Stimulated activated CD4-positive, alpha-beta T cell treated with anti-CD3 and anti-CD28 coated beads, Interleukin-1b, Interleukin-23, amount 100 ng/mL, for 24 hours (primary cell): ENCODE measurements at places on chromosomes 4 and X.

- no peak for DNase-seq
Measured at GRCh38 chrX:17511556-17511955, 136.6 kb downstream of the NHS start.

DNA sequence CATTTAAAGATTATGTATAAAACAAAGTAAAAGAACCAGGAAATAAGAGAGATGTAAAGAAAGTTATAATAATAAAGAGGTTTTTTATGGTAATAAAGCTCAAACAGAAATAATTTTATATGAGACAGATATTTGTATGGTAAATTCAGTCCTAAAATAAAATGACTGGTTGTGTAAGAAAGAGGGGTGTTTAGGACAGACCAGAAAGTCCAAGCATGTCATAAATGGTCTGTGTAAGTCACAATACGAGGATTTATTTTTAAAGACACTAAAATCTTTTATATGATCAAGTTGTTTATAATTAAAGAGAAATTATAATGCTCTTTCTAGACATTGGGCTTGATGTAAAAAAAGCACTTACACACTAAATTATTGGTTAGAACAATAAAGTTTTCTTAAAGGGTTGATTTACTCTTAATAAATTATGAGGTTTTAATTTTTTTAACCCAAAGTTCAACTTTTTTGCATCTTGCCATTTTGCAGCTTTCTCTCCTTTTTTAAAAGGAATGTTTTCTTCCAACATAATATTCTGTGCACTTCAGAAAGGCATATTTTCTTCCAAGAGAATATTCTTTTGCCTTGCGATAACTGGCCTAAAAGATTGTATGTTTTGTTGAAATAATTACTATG lies 61.9 kb upstream of the TCEAL2 start:
- no peak for DNase-seq

DNA sequence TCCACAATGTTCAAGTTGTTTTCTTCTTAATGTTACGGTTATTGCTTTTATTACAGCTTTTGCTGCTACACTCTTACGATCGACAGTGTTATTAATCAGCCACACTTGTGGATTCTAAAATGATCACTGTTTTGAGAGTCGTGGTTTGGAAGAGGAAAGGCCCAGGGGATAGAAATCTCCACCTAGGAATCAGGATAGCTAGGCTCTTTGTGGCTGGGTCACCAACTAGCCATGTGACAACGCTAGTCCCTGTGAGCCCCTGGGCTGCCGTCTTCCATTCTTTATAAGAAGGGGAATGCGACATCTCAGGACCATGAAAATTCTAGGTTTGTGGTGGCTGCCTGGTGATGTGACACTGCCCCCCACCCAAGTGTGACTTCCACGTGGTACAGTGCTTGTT lies 380 bp downstream of the SLC34A2 start:
- no peak for DNase-seq

- no peak for DNase-seq
Measured at GRCh38 chr4:39574946-39575345, 47.7 kb upstream of the UGDH start.

- DNase-seq: no peak
Measured at GRCh38 chr4:153905231-153905630, 116.3 kb upstream of the SFRP2 start.

GRCh38 chr4:165192956-165193355 lies 14.4 kb upstream of the KLHL2 start:
- no peak for DNase-seq

DNA sequence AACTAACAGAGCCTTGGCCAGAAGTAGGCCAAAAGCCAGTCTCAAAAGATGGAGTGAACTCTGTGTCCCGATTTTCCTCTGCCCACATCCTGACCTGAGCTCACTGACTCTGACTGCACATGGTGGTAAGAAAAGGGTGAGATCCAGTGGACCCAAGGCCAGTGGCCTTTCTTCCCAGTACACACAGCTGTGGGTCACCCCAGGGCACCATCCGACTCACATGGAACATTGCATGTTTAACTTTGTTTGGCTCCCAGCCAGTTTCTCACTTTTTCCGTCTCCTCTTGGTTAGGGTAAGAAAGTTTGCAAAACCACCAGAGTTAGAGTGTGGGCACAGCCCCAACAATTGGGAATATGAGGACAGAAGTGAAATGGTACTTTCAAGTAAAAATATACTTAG lies 69.8 kb downstream of the GAB1 start:
- no peak for DNase-seq

DNA sequence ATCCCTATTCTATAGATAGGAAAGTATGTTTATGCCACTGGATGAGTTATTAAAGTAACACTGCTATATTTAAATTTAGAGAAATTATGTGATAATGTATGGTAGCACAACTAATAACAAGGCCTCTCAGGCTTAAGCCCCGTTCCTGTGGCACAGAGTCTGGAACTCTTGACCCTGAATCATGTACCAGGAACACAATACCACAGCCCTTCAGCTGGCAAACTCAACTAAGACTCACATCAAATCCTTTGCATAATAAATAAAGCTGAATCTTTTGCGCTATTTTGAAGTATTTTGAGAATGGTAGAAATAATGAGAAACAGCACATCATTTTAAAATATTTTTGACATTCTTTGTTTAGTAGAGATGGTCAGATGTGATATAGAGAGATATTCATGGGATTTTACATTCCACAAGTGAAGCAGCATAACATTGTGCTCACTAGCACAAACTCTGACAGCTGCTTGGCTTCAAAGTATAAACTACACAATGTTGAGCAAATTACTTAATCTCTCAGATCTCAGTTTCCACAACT lies 478.4 kb upstream of the FAM241A start:
- DNase-seq: no peak

DNA sequence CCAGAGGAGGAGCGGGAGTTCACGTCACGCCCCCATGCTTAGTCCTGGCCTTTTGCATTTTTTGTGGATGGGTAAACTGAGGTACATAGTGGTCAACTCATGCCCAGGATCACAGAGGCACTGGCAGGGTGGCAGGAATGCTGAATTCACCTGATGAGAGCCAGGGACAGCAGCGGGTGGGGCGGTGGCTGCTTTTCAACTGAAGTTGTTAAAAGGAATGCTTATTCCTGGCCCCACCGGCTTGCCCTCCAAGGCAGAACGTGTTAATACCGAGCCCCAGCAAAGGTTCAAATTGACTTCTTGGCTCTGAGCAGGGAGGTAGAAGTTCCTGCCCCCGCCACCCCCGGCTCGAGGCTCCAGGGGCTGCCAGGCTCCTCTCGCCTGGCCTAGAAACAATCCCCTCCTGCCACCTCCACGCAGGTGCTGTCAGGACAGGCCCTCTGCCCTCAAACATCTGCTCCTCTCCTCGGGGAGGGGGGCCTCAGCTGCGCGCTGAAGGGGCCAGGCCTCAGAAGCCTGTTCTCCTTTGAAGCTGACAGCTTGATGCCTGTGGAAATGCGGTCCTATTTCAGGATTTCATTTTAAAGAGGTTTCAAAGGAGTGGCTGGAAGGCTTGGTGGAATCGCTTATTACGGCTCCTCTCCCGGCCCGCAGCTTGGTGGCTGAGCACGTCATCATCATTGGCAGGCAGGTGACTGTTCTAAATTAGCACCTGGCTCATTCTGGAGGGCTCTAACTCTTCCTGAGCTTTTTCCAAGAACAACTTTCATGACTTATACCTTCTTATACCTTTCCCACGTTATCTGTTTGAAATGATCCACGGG lies 93.0 kb downstream of the PHKA2 start:
- DNase-seq: no peak

DNA sequence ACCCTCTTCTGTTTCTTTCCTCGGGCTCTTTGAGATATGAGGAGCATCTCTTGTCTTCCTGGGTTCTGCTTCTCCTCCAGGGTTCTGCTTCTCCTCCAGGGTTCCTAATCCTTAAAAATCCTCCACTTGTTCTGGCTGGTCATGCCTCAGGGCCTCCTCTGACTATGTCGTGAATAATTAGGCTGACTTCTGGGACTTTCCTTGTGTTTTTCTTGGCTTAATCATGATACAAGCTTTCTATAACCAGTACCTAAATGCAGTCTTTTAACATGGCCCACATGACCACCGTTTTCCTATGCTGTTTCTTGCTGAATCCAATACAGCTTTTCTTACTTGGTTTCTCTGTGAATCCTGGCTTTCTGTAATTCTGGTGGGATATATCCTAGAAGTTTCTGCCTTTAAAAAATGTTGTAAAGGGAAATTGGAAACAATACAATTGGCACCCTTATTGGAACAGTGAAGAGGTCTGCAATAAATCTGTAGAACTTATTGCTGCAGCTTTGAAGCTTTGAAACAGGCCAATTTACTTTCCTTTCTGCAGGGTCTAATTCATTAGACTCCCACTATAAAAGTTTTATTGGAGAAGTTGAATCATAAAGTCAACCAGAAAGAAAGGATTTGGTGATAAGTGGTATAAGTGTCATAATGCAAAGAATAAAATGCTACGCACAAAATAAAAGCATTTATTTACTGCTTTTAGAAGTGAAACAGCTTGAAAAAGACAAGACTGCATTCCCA lies 213.1 kb downstream of the UGT8 start:
- no peak for DNase-seq

DNA sequence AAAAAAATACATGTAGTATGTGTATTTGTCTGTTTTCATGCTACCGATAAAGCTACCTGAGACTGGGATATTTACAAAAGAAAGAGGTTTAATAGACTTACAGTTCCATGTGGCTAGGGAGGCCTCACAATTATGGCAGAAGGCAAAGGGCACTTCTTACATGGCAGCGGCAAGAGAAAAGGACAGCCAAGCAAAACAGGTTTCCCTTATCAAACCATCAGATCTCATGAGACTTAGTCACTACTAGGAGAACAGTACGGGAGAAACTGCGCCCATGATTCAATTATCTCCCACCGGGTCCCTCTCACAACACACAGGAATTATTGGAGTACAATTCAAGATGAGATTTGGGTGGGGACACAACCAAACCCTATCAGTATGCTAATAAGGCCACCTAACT lies 137.0 kb upstream of the ELOVL6 start:
- no peak for DNase-seq

GRCh38 chr4:4361883-4362282 lies 25.0 kb upstream of the NSG1 start:
- no peak for DNase-seq

- DNase-seq: no peak
Measured at GRCh38 chr4:164614999-164615398, 138.9 kb upstream of the SMIM31 start.

DNA sequence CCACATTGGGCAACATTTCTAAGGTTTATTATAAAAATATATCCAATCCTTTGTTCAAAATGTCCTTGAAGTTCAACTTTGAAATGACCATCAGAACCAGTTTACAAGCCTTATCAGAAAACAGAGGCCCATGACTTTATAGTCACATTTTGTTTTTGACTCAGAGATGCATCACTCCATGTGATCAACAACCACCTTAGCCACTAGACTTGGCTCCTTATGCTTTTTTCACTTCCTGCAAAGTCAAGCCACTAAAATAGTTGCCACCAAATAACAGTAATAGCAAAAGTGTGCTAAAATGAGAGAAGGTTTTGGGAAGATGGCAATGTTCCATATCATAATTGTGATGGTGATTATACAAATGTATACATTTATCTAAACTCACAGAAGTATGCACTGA lies 181.7 kb downstream of the MAML3 start:
- DNase-seq: no peak

DNA sequence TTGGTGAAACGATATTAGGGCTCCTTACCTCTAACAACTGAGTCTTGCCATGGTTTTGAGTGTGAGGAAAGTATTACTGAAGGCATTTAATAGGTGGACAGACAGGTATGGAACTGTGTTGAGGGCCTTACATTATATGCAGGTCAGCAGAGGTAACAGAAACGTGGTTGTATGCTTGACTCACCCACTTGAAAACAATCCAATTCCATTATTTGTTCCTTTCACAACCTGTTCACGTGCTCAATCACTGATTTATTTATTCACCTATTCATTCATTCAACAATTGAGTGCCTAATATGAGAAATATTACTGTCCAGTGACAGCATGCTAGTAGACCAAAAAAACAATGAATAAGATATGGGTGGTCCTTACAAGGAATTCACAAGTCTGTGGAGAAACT lies 33.3 kb upstream of the PPARGC1A start:
- DNase-seq: no peak

GRCh38 chrX:11683057-11683456 lies 17.3 kb upstream of the ARHGAP6 start:
- no peak for DNase-seq

DNA sequence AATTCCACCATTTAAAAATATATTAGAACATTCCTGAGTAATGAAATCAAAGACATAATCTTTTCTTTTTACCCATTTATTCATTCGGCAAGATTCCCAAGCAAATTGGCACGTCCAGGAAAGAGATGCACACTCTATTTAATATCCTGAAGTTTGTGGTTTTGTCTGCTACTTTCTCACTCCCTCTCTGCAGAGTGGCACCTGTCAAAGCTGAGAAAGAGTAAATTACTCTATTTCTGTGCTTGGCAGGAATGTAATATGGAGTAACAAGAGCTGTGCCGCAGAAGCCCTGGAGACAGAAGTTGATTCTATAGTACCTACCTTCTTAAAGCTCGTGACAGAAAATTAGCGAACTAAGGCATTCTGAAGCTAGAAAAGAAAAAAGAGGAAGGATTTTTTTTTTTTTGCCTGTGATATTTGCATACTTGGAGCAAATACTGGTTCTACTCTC lies 5.5 kb downstream of the GSTCD start:
- no peak for DNase-seq

DNA sequence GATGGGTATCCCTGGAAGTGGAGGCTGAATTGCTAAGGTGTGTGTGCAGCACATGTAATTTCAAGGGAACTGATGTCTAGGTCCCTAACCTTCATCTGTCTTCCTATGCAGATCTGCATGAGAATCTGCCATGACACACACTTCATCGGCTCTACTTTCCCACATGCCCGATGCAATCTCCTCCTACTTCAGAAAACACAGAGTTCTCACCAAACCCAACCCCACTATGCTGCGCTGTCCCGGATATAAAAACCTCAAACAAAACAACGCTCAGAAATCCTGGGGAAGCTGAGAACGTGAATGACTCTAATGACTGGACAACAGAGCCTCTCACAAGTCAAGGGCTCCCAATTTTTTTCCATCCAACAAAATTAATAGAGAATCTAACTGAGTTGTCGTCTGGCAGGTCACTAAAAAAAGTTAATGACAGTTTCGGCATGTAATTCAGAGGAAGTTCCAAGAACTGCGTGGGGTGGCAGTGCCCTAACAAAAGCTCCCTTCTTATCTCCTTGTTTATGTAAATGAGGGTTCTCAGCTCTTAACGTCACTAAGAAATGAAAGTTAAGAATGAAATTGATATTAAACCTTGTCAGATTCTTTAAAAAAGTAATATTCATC lies 39.0 kb downstream of the STX18 start:
- DNase-seq: no peak

- DNase-seq: no peak
Measured at GRCh38 chr4:60682901-60683300, 517.2 kb upstream of the ADGRL3 start.
